ENCODE measurements at places on chromosomes 7 and 10.

- no peak for DNase-seq
Measured at GRCh38 chr10:70575874-70576802, 26.4 kb downstream of the PRF1 start.

DNA sequence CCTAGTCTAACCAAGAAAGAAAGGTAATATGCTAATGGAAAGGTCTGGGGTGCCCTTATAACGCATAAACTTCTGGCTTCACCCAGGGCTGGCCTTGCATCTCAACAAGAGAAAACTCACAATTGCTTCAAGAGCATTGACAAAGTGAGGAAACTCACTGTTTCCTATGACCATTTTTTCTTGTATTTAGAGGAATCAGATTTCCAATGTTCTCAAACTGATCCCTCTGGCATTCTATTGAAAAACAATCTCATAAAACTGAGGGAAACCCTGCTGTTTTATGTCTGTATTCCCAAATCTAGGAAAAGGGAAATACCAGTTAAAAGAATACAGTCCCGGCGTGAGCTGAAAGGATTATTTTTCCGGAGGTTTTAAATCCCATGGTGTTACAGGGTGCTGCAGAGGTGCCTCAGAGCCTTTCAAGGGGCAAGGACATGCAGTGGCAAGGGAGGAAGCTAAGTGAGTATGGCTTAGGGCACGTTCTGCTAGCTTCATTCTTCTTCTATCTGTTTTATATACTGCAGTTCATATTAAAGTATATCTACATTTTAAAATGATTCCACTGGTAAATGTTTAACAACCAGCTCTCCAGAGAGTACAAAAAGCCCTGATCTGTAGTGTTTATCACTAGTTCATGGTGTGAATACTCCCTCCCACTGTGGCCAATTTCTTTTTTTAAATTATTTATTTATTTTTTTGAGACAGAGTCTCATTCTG, 68.7 kb downstream of the CAV1 start:
- DNase-seq, result no peak

DNA sequence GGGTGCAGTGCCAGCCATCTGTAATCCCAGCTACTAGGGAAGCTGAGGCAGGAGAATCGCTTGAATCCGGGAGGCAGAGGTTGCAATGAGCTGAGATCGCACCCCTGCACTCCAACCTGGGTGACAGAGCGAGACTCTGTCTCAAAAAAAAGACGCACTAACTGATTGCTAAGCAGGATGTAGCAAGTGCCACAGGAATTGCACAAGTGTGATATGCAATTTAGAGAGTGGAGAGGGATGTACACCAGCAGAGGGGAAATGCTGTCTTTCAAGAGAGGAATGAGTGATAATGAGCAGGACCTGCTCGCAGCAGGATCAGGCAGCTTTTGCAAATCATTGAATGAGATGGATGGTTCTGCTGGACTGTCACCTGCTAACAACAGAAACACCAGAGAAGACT, 13.3 kb upstream of the SLC16A12 start:
- DNase-seq, result no peak

- no peak for DNase-seq
Measured at GRCh38 chr7:109284943-109285342, 715.3 kb downstream of the DNAJB9 start.

GRCh38 chr10:43069579-43069978, 7.3 kb upstream of the RET start:
- DNase-seq, result no peak

DNA sequence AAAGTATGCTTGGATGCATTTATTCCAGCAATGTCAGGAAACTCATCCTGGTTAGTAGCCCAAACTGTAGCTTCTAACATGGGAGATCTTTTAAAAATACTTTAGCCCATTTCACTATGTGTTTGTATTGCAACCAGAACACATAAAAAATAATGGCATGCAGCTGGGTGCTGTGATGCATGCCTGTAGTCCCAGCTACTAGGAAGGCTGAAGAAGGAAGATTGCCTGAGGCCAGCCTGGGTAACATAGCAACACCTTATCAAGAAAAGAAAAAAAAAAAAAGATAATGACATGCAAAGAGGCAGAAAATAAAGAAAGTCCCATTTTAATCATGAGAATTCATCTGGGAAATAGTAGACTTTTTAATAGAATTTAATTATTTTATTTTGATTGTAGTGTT, 517.0 kb upstream of the TEX47 start:
- DNase-seq, result no peak

DNA sequence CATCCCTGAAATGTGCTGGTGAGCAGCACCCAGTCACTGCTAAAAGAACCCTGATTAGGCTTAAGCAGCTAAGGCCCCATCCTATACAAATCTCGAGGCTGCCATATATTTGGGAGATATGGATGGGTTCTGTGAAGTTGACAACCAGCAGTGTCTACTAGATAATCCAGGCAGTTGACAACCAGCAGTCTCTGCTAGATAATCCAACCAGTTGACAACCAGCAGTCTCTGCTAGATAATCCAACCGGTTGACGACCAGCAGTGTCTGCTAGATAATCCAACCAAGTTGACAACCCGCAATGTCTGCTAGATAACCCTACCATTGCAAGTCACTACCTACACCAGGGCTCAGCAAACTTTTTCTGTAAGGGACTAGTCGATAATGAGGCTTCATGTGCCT, 58.3 kb upstream of the KDM7A start:
- no peak for DNase-seq

GRCh38 chr7:141053626-141054025, 20.2 kb upstream of the TMEM178B start:
- peak; percentile 15 for DNase-seq

GRCh38 chr10:58264780-58265179, 2.9 kb downstream of the IPMK start:
- DNase-seq, result no peak

- DNase-seq, result no peak
Measured at GRCh38 chr7:18715988-18716387, 220.4 kb downstream of the HDAC9 start.

GRCh38 chr7:85512790-85513189, 325.9 kb upstream of the SEMA3D start:
- DNase-seq, result no peak

DNA sequence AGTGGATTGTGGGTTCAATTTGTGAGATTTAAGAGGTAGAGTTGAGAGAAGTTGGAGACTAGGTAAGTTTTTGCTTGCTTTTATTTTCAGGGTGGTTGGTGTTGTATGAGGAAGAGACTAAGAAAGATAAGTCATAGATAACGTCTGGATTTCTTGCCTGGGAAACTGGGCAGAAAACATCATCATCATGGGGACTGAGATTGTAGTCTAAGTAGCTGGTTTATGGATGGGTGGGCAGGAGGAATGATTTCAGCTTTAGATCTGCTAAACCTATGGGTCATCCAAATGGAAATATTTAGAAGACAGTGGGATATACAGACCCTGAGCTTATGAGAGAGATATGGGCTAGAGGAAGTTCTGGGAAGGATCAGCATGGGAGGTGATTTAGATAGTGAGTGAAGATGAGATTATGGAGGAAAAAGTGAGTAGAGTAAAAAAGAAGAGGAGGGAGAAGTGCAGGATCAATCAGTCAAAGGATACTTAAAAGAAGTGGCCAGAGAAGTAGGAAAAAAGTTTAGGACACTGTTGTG, 169.8 kb downstream of the WNT2 start:
- no peak for DNase-seq

DNA sequence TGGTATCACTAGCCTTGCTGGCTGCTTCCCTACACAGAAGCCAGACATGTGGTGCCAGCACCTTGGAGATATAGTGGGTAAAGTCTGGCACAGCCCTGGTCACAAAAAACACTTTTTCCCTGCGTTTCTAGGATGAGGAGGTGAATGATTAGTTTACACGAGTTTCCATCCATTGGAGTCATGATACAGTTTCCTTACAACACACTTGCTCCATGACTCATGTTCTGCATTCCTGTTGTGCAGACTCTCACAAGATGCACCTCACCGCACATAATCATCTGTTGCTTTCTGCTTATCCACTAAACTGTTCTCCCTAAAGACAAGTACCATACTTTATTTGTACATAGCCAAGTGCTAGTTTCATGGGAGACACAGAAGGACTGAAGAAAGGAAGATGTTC, 747.1 kb upstream of the GALNT17 start:
- DNase-seq, result no peak

GRCh38 chr7:91343996-91344629, 79.9 kb downstream of the FZD1 start:
- no peak for DNase-seq

GRCh38 chr10:98513704-98514103, 67.0 kb upstream of the HPS1 start:
- no peak for DNase-seq

DNA sequence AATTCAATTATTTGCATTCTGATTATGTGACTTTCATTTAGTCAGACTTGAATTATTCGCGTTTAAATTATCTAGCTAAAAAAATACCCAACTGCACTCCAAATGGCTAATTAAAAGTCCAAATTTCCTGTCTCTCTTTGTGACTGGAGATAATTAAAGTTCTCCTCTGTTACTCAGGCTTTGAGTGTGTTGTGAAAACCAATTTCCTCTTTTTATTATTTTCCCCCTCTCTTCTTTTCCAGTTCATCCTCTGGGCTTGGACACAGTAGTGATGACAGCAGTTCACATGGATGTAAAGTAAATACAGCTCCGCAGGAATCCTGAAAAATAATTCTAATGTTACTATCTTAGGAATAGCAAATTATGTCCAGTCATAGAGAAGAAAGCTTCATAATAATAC, 80.6 kb downstream of the SNX10 start:
- DNase-seq, result no peak

GRCh38 chr7:30171766-30172447, 37.1 kb downstream of the MTURN start:
- no peak for DNase-seq

- no peak for DNase-seq
Measured at GRCh38 chr7:92835851-92836488, 403 bp downstream of the CDK6 start.

DNA sequence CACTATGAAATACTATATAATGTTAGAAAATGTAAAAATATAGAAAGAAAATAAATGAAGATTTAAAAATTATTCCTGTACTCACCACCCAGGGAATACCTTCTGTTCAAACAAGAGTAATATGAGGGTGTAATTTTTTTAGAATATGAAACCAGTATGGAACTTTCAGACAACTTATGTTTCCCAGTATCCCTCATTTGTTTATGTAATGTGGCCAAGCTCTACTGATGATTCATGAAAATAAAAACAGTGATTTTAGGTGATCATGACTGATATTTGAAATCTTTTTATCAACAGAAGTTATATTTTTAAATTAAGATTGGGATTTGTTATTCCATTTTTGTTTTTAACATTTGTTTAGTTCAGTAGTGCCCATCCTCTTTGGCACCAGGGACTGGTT, 18.8 kb downstream of the SLK start:
- no peak for DNase-seq

DNA sequence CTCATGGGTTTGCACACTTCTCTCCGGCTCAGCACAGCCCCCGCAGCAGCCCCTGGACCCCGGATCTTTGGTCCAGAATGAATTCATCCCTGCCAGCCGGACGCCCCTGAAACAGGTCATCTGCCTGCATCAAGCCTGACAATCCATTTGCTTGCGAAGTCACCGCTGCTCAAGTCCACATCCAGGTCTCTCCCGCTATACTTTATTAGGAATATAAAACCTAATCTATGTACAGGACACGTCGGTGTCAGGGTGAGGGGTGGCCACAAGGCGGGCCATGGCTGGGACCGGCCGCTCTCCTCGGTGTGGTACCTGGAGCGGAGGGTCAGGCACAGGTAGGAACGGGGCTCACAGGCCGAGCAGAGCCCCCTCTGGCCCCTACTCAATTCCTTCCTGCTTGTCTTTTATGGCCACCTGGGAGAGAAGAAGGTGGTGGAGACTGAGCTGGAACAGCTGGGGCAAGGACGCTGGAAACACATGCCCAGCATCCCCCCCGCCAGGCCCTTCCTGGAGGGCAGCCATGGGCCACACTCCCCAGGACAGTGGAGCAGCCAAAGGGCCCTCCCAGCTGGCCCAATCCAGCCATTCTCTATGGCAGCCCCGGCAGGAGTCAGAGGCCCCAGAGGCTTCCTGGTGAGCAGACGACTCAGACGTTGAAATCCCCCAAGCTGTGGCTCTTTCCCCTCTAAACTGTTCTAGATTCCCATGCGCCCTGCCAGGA, 5.3 kb downstream of the POLR2J start:
- no peak for DNase-seq

DNA sequence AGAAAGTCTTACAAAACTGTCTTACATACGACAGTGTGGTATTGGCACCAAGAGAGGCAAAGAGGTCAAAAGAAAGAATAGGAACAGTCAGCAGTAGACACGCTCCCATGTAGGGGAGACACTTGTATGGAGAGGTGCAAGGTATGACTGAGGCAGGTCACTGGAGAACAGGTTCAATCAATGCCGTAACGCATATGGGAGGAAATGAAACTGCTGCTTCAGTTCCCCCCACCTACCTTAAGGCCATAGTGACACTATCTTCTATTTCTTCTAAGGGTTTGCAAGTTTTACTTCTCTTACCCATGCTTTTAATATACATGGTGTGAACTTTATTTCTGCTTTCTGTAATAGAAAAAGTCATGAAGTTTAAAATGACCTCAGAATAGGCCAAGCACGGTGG, 5.5 kb upstream of the PITRM1 start:
- DNase-seq, result no peak

DNA sequence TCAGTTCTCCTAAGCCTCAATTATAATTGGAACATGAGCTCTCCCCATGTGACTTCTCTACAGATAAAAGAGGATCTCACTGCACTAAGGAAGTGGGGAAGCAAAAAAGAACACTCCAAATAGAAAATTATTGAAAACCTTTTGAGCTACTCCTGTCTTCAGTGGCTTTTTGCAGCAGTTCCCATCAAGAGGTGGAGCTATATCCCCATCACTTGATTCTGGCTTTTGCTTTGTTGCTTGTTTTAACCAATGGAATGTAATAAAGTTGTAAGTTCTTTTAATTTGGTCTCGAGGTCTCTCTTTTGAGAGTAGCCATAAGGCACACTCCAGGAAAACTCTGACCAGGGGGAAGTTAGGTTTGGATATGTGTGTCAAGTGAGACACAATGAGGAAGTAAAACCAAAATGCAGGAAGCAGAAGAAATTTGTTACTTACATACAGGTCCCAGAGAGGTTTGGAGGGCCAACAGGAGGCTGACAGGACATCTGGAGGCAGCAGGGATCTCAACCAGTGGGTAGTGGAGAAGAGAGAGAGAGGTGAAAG, 569.4 kb downstream of the HTR7 start:
- DNase-seq, result no peak

DNA sequence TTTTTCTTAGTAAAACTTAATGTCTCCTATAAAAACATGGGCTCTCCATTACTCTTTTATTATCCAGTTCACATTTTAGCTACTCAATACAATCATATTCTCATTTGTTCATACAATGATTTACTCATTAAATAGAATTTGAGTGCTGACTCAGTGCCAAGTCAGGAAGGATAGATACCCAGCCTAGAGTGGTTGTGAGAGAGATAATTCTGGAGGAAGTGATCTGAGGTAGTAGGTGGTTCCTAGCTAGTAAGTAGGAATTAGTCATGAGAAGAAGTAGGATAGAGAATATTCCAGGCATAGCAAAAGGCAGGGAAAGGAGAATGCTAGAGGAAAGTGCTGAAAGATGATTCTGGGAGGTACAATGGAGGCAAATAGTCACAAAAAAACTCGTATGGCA, 133.5 kb upstream of the MBL2 start:
- DNase-seq, result no peak

Data from T-helper 17 cell (primary cell).